Motor neuron (in vitro differentiated cells): ENCODE measurements at places on chromosomes 7 and 10. TPM values are rescaled to one million over a fixed set of nuclear protein-coding genes. Genes with fewer than 3 reads are reported as not detected.

TAS2R5 gene
- 1.6 and 3.3 TPM in 2 replicates for total RNA-seq

OR9A2 gene
- 1.3 TPM in 1 of 2 replicates, not detected in the other for total RNA-seq

C10orf71 gene
- 0.05 and 0.16 TPM in 2 replicates for total RNA-seq

RNF32 gene
- 6.2 and 6.5 TPM in 2 replicates for total RNA-seq

INHBA gene
- total RNA-seq = 3.8 and 8.1 TPM in 2 replicates

TRIL gene
- 0.31 and 0.48 TPM in 2 replicates for total RNA-seq

CNNM1 gene
- 3.5 and 4.1 TPM in 2 replicates for total RNA-seq
